ENCODE measurements at places on chromosomes 3 and 15. TPM values are rescaled to one million over a fixed set of nuclear protein-coding genes. Genes with fewer than 3 reads are reported as not detected.

The IQCF5 gene
- not detected for polyA plus RNA-seq

The SAMD7 gene
- polyA plus RNA-seq = not detected

The TLR9 gene
- 0.27 TPM for polyA plus RNA-seq

The LINGO1 gene
- polyA plus RNA-seq = 0.87 TPM

The PLA2G4E gene
- polyA plus RNA-seq = not detected

The LRRC3B gene
- not detected for polyA plus RNA-seq

The HHLA2 gene
- 0.54 TPM for polyA plus RNA-seq

The NRG4 gene
- 8.9 TPM for polyA plus RNA-seq

The HCLS1 gene
- polyA plus RNA-seq = 8.7 TPM

The MYL3 gene
- polyA plus RNA-seq = 1.0 TPM

The RTP1 gene
- not detected for polyA plus RNA-seq

The EOGT gene
- polyA plus RNA-seq = 16.9 TPM

The LDHAL6B gene
- polyA plus RNA-seq = not detected

The LYZL4 gene
- polyA plus RNA-seq = not detected

The HRH1 gene
- polyA plus RNA-seq = 0.28 TPM

The APOD gene
- 47.9 TPM for polyA plus RNA-seq

The CD200 gene
- 22.2 TPM for polyA plus RNA-seq

The CXCR6 gene
- 0.35 TPM for polyA plus RNA-seq

The PLSCR2 gene
- 0.30 TPM for polyA plus RNA-seq

The UPK1B gene
- 0.91 TPM for polyA plus RNA-seq

The TGM5 gene
- not detected for polyA plus RNA-seq

The GMNC gene
- 0.23 TPM for polyA plus RNA-seq

The LRRC31 gene
- polyA plus RNA-seq = not detected

The MEGF11 gene
- polyA plus RNA-seq = 0.34 TPM

The SLCO3A1 gene
- 9.4 TPM for polyA plus RNA-seq

The RLBP1 gene
- 0.19 TPM for polyA plus RNA-seq

The EPHA6 gene
- 0.59 TPM for polyA plus RNA-seq

The GABRR3 gene
- not detected for polyA plus RNA-seq

The TTLL13 gene
- polyA plus RNA-seq = 2.4 TPM

The TICRR gene
- polyA plus RNA-seq = not detected

The BFSP2 gene
- not detected for polyA plus RNA-seq

The AGBL1 gene
- polyA plus RNA-seq = under 0.01 TPM

The LRRC34 gene
- 1.9 TPM for polyA plus RNA-seq

The CLDN18 gene
- 0.05 TPM for polyA plus RNA-seq

The MRAS gene
- 5.3 TPM for polyA plus RNA-seq

The FEZF2 gene
- not detected for polyA plus RNA-seq

The SLC22A13 gene
- 0.05 TPM for polyA plus RNA-seq

The ATP8B4 gene
- polyA plus RNA-seq = 0.84 TPM

The SGO1 gene
- polyA plus RNA-seq = 0.09 TPM

The CILP gene
- polyA plus RNA-seq = 1.1 TPM

The CD200R1 gene
- polyA plus RNA-seq = not detected

The B2M gene
- 443 TPM for polyA plus RNA-seq

The LRRIQ4 gene
- polyA plus RNA-seq = not detected

Measured in pancreas (tissue), 10 donors.